ENCODE measurements at places on chromosomes 7 and 10.

GRCh38 chr10:2262333-2262732 is 525.0 kb upstream of the ADARB2 start:
- no peak for DNase-seq

DNA sequence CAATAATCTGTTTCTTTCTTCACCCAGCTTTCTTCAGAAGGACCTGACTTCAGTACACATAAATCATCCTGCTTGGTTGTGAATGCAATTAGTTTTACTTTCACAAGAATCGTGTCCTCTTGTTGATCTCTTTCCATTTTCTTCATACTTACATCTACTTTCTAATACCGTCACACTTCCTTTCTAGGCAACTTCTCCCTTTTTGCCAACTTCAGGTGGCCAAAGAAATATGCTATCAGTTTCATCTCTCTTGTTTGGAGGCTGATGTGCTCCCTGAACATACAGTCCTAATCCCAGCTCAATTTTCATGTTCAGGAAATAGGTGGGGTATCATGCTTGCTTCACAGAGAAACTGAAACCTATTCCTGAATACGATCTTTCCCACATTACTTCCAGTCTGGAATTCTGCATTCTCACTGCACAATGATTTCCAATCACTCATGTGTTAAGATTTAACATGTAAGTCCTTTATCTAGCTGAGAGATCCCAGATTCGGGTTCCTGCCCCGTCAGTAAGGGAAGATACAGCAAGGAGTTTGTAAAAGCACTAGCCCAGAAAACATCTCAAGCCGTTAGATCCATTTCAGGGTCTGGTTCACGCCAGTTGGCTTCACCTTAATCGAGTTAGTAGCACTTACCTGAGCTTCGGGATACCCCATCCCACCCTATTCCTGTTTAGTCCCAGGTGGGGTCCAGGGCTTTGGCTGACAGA is 994 bp downstream of the SLC25A28 start:
- no peak for DNase-seq

GRCh38 chr7:142438235-142438922 is 180.5 kb upstream of the PRSS58 start:
- DNase-seq, result no peak

- DNase-seq, result no peak
Observed at GRCh38 chr7:140745266-140746058, 49.0 kb downstream of the NDUFB2 start.
